ENCODE measurements at places on chromosomes 1 and 21. TPM values are rescaled to one million over a fixed set of nuclear protein-coding genes. Genes with fewer than 3 reads are reported as not detected.

DNA sequence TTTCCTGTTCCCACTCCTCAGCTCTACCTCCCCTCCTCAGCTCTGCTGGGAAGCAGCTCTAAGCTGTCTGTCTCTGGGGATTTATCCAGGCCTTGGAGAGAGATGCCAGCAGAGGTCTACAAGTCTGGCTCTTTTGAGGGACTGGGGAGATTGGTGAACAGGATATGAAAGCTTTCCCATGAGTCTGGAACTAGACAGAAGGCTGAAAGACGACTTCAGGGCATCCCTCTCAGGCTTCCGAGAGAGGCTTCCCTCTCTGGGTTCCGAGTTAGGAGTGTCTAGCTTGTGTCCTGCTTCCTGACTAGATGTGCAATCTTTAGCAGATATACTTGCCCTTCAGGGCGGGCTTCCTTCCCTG, 733 bp downstream of the TMEM35B start:
- H3K27ac ChIP-seq, result peak overlapping the region; percentile 94
- peaks cover 16% of the 10 kb centered on the region for H3K4me1 ChIP-seq
- no peaks in the 10 kb centered on the region for H3K27me3 ChIP-seq
- DNase-seq, result no peak
- H3K4me3 ChIP-seq, result peak overlapping the region; percentile 96
- H3K36me3 ChIP-seq, result no peaks in the 10 kb centered on the region

GRCh38 chr1:227939791-227940771, 7.7 kb downstream of the WNT9A start:
- no peaks in the 10 kb centered on the region for H3K36me3 ChIP-seq
- DNase-seq, result no peak
- H3K4me1 ChIP-seq, result no peaks in the 10 kb centered on the region
- no peak overlapping the region for H3K27ac ChIP-seq
- no peaks in the 10 kb centered on the region for H3K27me3 ChIP-seq
- H3K4me3 ChIP-seq, result no peak overlapping the region

GRCh38 chr1:32014199-32014947, 705 bp downstream of the KHDRBS1 start:
- peak overlapping the region; percentile 98 for H3K4me3 ChIP-seq
- peak; percentile 20 for DNase-seq
- no peaks in the 10 kb centered on the region for H3K27me3 ChIP-seq
- peaks cover 20% of the 10 kb centered on the region for H3K4me1 ChIP-seq
- no peaks in the 10 kb centered on the region for H3K36me3 ChIP-seq

Gene TCHHL1
- total RNA-seq, result not detected

GRCh38 chr1:51506537-51506936, 12.5 kb downstream of the EPS15 start:
- no peak overlapping the region for H3K4me3 ChIP-seq
- no peak overlapping the region for H3K27ac ChIP-seq
- no peaks in the 10 kb centered on the region for H3K36me3 ChIP-seq
- no peaks in the 10 kb centered on the region for H3K27me3 ChIP-seq
- no peak for DNase-seq
- no peaks in the 10 kb centered on the region for H3K4me1 ChIP-seq

DNA sequence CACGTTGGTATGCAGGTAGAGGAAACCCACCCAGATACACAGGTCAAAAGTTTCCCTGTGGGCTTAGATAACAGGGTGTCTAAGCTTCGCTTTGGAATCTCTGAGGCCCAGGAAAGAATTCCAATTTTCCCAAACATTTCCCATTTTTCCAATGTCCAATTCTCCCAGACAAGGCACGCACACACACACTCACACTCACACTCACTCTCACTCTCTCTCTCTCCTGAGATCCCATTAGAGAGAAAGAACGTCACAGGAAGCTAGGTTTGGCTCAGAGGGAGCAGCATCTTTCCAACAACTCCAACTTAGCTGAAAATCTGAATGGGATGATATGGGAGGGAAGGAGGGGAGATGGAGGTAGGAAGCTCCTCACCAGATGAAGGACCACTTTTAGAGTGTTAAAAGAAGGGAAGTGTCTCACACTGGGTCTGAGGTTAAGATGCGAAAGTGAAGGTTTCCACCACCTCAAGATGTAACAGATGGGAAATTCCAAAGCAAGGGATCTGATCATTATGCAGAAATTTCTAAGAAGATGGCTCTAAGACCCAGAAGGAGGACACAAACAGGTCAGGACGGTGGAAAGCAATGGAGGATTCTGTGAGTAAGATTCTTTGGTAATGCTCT, 63.5 kb downstream of the GNG12 start:
- no peak for DNase-seq
- no peaks in the 10 kb centered on the region for H3K27me3 ChIP-seq
- no peaks in the 10 kb centered on the region for H3K4me1 ChIP-seq
- H3K27ac ChIP-seq, result no peak overlapping the region
- H3K36me3 ChIP-seq, result no peaks in the 10 kb centered on the region

- DNase-seq, result no peak
- H3K27me3 ChIP-seq, result no peaks in the 10 kb centered on the region
- H3K27ac ChIP-seq, result no peak overlapping the region
- H3K36me3 ChIP-seq, result no peaks in the 10 kb centered on the region
- H3K4me1 ChIP-seq, result no peaks in the 10 kb centered on the region
Measured at GRCh38 chr1:5099558-5099957, 445.1 kb downstream of the AJAP1 start.

GRCh38 chr1:60342569-60342968, 269.0 kb upstream of the C1orf87 start:
- no peak for DNase-seq
- H3K4me3 ChIP-seq, result no peak overlapping the region
- H3K36me3 ChIP-seq, result no peaks in the 10 kb centered on the region
- H3K27me3 ChIP-seq, result no peaks in the 10 kb centered on the region
- H3K4me1 ChIP-seq, result no peaks in the 10 kb centered on the region

Gene CLEC20A
- not detected for total RNA-seq

Gene C1QTNF12
- total RNA-seq, result 5.8 TPM

DNA sequence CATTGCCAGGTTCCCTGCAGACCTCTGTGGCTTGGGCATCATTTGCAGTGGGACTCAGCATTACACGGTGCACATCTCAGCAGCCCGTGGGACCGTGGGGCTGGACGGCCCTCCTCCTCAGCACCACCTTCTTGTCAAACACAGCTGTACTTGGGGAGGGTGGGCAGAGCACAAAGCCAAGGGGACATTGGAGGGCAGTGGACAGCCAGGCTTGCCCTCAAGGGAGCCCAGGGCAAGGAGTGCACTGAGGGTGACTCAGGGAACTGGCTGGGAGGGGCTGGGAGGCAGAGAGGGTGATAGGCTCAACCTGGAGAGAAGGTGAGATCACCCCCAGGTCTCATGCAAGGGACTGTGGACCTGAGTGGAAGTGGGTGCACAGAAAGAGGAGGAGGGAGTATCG, 3.4 kb downstream of the CAPN9 start:
- DNase-seq, result no peak
- H3K36me3 ChIP-seq, result no peaks in the 10 kb centered on the region
- H3K27me3 ChIP-seq, result no peaks in the 10 kb centered on the region
- H3K4me3 ChIP-seq, result no peak overlapping the region
- H3K4me1 ChIP-seq, result no peaks in the 10 kb centered on the region

Gene ADAMTSL4
- total RNA-seq, result 0.49 TPM

DNA sequence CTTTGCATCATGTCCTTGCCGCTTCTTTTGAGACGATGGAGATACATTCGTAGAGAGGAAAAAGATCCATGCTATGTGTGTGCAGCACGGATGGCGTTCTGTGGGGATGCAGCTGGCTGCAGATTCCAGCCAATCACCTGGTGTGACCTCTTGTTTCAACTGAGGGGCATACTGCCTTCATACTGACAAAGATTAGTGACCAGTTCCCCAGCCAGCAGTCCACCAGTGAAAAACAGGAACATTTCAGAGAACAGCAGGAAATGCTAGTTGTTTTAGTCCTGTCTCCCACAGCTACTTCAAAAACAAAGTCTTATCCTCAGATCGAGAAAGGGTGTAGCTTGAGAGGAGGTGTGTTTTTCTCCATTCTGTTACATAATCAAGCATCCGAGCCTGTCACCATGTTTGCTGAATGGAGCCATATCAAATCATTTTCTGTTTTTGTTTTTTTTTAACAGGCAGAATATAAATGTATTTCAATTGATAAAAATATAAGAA, 255.7 kb upstream of the FMN2 start:
- no peaks in the 10 kb centered on the region for H3K36me3 ChIP-seq
- no peak overlapping the region for H3K27ac ChIP-seq
- DNase-seq, result no peak
- no peak overlapping the region for H3K4me3 ChIP-seq
- H3K27me3 ChIP-seq, result no peaks in the 10 kb centered on the region

GRCh38 chr1:225750875-225751824, 26.5 kb upstream of the SRP9 start:
- H3K27ac ChIP-seq, result no peak overlapping the region
- no peak overlapping the region for H3K4me3 ChIP-seq
- DNase-seq, result no peak

GRCh38 chr1:181033799-181034451, at the start of gene MR1:
MR1 (plus strand) TSS chr1:181033983; CDS start chr1:181034008, 25 bp downstream.
- H3K27me3 ChIP-seq, result no peaks in the 10 kb centered on the region
- H3K4me1 ChIP-seq, result peaks cover 32% of the 10 kb centered on the region
- peak within 1 kb of the TSS; percentile 77 for H3K4me3 ChIP-seq
- no peaks in the 10 kb centered on the region for H3K36me3 ChIP-seq
- peak within 1 kb of the TSS; percentile 95 for H3K27ac ChIP-seq

DNA sequence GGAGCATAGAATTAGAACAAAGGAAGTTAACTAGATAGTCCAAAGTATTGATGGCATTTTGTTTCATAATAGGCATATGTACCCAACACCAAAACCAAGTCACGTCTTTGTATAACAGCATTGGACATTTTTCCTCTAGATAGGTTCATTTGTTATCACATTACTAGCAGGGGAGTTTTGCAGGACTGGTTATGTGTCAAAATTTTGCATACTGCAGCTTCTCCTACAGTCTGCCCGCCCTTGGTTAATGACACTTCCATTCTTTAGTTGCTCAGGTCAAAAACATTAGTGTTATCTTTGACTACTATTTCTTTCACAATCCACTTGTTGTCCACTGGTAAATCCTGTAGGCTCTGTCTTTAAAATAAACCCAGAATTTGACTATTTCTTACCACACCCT, 8.9 kb downstream of the CAPZA1 start:
- H3K4me3 ChIP-seq, result no peak overlapping the region
- no peak for DNase-seq
- H3K27me3 ChIP-seq, result no peaks in the 10 kb centered on the region
- peaks cover 21% of the 10 kb centered on the region for H3K36me3 ChIP-seq
- H3K4me1 ChIP-seq, result peaks cover 41% of the 10 kb centered on the region

Gene S100A9
- 2,269 TPM for total RNA-seq

Gene PITHD1
- 81.8 TPM for total RNA-seq

Gene PPIE
- 52.3 TPM for total RNA-seq

DNA sequence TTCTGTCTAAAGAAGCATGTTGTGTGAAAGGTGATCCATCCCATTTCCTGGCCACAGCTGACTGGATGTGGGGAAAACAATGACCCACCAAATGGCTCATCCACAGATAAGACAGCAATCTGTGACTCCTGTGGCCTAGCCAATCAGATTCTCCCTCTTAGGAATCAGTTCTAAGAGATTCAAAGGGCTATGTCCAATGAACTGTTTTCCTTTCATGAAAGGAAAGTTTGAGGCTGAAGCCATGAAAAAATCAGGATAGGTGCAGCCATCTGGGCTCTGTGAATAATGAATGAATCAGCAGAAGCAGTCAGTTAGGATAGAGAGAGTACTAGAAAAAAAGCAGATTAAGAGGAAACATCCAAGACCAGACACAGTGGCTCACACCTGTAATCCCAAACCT, 164.7 kb downstream of the NRIP1 start:
- DNase-seq, result no peak
- H3K36me3 ChIP-seq, result no peaks in the 10 kb centered on the region
- H3K27ac ChIP-seq, result no peak overlapping the region
- H3K4me3 ChIP-seq, result no peak overlapping the region
- no peaks in the 10 kb centered on the region for H3K4me1 ChIP-seq
- no peaks in the 10 kb centered on the region for H3K27me3 ChIP-seq

GRCh38 chr1:24513706-24514105, 11.1 kb downstream of the RCAN3 start:
- DNase-seq, result no peak
- no peaks in the 10 kb centered on the region for H3K27me3 ChIP-seq

GRCh38 chr21:41504030-41504429, 3.9 kb downstream of the TMPRSS2 start:
- no peak for DNase-seq
- H3K36me3 ChIP-seq, result no peaks in the 10 kb centered on the region
- H3K27ac ChIP-seq, result no peak overlapping the region
- H3K4me1 ChIP-seq, result no peaks in the 10 kb centered on the region
- H3K4me3 ChIP-seq, result no peak overlapping the region

DNA sequence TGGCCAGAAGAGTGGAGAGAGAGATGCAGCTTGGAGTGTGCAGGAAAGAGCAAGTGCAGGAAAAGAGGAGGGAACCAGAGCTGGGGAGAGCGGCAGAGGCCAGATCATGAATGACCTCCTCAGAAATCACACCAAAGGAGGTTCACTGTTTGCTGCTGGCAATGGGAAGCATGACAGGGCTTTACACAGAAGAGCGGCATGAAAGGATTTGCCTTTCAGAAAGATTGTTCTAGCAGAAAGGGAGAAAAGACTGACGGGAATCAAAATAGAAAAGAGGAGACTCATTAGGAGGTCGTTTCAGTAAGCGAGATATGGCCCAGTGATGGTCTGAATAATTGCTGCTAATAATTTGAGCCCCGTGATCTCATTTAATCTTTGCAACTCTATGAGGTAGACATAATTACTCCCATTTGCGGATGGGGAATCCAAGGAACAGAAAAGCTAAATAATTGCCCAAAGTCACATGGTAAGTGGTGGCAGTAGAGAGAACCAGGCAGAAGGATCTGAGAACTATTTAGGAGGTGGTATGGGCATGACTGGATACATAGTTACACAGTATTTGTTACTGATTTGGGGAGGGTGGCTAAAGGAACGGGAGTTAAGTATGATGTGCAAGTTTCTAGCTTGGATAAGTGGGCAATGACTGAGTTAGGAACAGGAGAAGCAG, 12.5 kb upstream of the HNRNPR start:
- H3K36me3 ChIP-seq, result no peaks in the 10 kb centered on the region
- no peak overlapping the region for H3K27ac ChIP-seq
- DNase-seq, result no peak
- no peaks in the 10 kb centered on the region for H3K4me1 ChIP-seq

DNA sequence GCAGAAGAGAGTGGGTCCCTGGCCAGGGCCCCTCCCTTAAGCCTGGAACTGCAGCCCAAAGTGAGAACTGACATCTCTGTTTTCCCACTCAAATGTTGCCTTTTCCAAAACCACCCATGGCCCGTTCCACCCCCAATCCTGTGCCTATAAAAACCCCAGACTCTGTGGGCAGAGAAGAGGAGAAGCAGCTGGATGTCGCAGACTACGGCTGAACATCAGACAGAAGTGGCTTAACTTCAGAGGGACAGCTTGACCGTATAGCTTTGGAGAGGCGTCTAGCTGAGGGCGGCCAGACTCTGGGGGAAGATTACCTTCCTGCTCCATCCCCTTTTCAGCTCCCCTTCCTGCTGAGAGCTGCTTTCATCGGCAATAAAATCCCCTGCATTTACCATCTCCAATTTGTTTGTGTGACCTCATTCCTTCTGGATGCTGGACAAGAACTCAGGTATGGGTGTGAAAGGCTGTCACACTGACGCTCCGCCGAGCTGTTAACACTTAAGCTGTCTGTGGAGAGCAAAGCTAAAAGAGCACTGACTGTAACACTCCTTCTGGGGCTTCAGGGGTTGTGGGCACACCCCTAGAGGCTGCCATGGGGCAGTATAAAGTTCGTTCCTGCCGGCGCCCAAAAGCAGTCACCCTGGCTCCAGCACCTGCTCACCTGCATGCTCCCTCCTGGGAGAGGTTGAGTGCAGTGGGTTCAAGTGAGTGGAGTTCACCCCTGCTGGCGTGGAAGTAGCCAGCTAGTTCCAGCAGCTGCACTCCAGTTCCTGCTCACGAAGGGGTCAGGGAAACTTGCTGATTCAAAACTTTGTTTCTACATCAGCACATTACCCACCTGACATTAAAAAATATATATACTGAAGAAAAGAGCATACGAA, 19.6 kb upstream of the ERO1B start:
- no peak for DNase-seq
- no peaks in the 10 kb centered on the region for H3K36me3 ChIP-seq

Gene CDK18
- 3.0 TPM for total RNA-seq

Gene ZNF697
- 0.11 TPM for total RNA-seq

Gene REG4
- total RNA-seq, result 0.37 TPM

Gene TCHH
- total RNA-seq, result not detected

Data from naive thymus-derived CD4-positive, alpha-beta T cell (primary cell).